GF-D8 (cell line): ENCODE measurements at places on chromosomes 6 and 20.
A peak's percentile ranks its signal among the peaks of the same experiment; 100 is the strongest.

GRCh38 chr6:34310817-34311216 is 62.0 kb upstream of the SMIM29 start:
- no peak for DNase-seq

DNA sequence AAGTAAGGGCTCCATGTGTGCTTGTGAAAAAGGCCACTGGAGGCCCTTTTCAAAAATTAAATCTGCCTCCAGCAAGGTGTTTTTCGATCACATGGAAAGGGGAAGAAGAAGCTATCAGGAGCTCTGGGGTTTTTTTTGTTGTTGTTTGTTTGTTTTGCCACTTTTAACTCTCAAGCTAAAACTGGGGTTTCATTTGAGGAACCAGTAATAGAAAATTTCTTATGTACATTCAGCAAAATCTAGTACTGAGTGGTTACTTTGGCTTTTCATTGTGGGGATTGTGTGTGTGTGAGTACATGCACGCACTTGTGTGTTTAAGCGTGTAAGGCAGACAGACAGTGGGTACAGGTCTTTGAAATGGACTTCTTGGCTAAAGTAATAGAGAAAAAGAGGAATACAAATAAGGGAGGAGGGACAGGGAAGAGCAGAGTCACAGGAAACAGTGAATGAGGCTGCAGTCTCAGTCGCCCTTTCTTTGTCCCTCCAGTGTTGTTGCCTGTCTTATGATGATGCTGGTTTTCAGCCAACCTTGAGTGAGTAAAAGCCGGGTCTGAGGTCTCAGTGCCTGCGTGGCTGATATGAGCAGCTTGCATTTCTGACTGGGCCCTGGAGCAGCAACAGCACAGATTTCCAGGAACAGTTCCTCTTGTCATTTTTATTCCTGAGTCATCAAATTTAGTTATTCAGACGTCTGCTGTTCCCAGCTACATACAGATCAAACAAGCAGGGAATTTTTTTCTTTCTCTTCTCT is 26.2 kb downstream of the SLC16A10 start:
- no peak for DNase-seq

GRCh38 chr6:9139746-9140145 is 704.4 kb upstream of the SLC35B3 start:
- no peak for DNase-seq

- no peak for DNase-seq
Observed at GRCh38 chr6:26258212-26258977, 106.6 kb upstream of the BTN3A2 start.

GRCh38 chr6:20366082-20366830 is 35.4 kb upstream of the E2F3 start:
- DNase-seq: no peak

DNA sequence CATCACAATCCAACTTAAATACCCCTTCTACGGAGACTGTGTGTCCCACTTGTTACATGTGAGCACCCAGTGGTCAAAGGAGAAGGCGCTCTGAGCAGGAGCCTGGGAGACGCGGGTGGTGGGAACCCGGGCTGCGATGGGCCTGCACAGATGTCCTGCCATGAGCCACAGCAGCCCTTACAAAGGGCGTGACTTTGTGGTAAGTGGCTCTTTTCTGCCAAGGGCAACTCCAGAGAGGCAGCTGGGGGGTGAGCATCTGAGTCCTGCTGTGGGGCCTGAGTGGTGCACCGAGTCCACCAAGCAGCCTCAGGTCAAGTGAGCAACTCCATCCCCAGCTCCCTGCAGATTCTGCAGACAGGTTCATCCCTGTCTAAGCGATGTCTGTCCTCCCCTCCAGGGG is 33.6 kb upstream of the CST7 start:
- DNase-seq: no peak

DNA sequence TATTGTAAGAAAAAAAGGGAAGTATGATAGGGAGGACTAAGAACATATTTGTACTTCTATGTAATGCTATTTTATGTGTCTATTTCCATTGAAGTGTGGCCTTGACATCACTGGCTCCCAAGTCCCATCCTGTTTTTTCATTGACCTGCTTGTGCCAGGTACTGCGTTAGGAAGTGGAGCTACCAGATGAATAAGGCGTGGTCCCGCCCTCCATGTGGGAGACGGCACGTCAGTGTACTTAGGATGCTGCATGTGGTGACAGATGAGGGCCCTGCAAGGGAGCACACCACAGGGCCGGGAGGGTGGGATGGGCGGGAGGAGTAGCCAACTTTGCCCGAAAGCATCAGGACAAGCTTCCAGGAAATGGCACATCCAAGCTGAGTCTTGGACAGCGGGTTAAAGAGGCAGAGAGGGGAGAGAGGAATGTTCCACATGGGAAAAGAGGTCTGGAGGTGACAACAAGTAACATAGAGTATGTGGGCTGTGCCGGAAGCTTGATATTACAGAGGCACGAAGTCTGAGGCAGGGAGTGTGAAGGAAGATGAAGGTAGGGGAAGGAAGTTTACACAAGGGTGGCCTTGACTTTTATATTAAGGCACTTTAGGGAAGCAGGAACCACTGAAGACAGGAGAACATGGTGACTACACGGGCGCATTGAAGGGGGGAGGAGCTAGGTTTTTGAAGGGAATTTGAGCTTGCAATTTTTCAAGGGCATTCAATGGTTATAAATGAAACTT is 140.6 kb downstream of the MTHFD1L start:
- DNase-seq: no peak

DNA sequence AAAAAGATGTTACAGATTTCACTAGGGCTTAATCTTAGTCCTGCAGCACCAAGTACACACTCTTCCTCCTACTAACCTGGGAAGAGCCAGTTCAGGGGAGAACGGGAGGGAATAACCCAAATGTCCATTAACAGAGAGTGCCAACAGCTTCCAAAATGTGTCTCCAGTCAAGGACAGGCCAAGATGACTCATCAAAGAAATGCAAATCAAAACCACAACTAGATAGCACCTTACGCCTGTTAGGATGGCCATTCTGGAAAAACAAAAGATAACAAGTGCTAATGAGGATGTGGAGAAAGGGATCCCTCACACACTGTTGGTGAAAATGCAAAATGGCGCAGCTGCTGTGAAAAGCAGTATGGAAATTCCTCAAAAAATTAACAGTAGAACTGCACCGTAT is 3.8 kb upstream of the MAS1L start:
- no peak for DNase-seq

GRCh38 chr6:14396826-14397517 is 279.4 kb downstream of the CD83 start:
- DNase-seq: no peak

GRCh38 chr6:43014434-43014909 is 423 bp downstream of the KLHDC3 start:
- DNase-seq: no peak

- no peak for DNase-seq
Observed at GRCh38 chr6:11404838-11405237, 132.7 kb upstream of the TMEM170B start.

- no peak for DNase-seq
Observed at GRCh38 chr6:31048099-31048498, 37.8 kb downstream of the MUC22 start.

GRCh38 chr6:149942461-149942829 is 631 bp downstream of the ULBP2 start:
- no peak for DNase-seq

DNA sequence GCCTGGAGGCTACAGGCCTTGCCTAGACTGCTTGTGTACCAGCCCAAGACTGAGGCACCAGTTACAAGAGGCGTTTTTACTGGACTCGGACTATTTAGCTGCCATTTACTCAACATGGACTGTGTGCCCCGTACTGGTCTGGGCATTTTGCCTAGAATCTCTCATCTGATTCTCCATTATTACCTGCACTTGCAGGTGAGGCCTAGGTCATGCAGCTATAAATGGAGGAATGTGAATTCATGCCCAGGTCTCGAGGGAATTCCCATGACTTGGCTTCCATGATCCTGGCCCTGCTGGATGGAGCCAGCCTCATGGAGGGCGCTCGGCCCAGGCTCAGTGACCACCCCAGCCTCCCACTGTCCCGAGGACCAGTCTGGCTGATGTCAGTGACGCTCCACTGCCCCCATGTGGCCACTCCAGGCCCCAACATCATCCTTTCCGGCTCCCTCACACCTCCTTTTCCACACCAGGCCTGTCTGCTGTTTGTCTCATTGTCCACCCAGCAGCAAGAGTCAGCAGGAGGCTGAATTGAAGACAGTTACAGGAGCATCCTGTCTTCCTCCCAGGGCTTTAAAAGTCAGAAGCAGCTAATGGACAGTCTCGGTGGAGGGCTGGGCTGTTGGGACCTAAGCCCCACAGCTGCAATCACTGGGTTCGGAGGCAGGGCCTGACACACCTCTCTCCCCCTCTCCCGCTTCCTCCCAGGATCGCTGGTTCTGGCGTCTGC is 8.7 kb downstream of the MMP24OS start:
- no peak for DNase-seq

- no peak for DNase-seq
Observed at GRCh38 chr20:32528905-32529670, 56.0 kb downstream of the NOL4L start.

GRCh38 chr6:44381739-44382138 is 5.8 kb upstream of the CDC5L start:
- peak; percentile 90 for DNase-seq

DNA sequence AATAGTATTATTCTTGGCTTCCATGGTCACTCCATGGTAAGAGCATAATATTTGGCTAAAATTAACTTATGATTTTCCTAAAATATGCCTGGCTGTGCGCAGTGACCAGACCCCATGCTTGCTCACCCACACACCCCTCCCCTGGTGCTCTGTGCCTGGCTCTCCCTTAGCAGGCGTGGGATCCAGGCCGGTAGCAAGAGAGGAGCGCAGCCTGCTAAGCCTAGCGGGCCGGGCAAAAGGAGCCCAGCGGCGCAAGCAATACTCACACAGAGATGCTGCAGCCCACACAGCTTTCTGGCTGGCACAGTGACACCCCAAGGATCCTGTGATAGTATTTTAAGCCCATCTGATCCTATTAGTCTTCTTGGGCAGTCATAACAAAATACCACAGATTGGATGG is 79.8 kb upstream of the EYS start:
- no peak for DNase-seq

DNA sequence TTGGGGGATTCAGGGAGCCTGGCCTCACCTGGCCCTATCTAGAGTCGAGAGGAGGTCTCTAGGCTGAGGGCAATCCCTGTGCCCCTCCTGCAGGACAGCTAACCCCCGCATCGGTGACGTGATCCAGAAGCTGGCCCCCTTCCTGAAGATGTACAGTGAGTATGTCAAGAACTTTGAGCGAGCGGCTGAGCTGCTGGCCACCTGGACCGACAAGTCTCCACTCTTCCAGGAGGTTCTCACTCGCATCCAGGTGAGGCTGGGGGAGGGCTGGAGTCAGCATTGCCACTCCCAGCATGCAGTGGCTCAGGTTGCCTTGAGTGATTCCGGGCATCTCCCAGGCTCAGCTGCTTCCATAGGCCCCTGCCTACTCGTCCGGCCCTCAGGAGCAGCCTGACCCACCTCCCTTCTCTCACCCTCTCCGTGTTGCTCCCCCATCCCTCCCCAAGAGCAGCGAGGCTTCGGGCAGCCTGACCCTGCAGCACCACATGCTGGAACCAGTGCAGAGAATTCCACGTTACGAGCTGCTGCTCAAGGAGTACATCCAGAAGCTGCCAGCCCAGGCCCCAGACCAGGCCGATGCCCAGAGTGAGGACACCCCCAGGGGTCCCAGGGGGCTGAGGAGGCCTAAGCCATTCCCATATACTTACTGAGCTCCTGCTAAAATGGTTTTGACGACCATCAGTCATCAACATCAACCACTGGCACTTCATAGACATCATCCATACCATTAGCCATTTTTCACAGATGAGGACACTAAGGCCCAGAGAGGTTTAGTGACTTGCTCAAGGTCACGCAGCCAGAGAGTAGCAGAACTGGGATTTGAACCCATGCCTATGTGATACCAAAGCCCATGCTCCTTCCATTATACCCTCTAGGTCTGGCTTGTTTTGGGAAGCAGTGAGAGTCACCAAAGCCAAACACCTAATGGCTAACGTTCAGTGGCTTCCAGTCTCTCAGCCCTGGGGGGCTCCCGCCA is 8.3 kb downstream of the FGD2 start:
- DNase-seq: no peak

DNA sequence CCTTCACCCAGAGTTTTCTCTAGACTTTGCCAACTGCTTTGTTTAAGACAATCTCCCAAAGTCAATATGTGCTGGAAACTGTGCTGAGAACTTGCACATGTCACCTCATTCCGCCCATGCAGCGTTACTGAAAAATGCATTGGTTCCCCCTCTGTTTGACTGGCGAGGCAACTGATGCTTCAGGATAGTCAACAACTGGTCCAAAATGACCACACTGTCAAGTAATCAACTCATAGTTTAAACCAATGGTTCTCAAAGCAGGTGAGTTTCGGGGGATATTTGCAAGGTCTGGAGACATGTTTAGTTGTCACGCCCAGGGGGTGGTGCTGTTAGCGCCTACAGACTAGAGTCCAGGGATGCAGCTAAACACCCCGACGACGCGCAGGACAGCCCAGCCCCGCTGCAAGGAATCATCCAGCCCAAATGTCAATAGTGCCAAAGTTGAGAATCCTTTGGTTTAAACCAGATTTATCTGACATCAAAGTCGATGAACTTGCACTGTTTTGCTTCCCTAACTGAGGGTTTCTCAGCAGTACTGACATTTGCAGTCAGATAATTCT is 170.0 kb downstream of the ZNF217 start:
- DNase-seq: no peak

DNA sequence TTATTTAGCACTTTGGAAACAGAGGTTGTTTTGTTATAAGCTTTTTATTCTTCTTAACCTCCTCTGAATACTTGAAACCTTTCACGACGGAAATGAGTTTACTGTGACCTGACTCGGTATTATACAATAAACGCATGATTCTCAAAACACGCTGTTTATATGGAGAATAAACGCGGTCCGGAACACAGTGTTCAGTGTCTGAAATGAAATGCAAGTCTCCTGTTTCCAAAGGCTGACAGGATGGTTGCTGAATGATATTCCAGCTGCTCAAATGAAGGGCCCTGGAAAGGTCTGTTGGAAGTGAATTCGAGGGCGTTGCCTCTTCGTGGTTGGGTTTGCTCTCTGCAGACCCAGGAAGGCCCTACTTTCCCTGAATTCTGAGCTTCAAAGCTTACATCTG is 83.4 kb downstream of the RSPH3 start:
- no peak for DNase-seq

DNA sequence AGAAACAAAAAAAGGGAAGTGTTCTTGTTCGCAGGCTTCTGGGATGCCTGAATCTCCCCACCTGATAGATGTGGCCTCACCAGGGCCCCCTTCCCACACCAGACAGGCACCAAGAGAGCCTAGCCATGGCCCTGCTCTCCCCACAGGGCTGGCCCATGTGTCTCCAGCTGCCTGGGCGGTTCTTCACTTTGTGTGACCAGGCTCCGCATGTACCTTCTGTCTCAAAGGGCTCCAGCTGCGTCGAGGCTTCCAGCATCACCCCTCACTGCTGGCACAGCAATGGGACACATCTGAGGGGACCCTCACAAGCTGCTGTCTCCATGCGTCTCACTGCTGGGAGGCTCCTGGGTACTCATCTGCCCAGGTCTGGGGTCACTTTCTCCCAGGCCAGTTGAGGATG is 362.9 kb downstream of the ZFAND3 start:
- DNase-seq: no peak

GRCh38 chr6:168662301-168662936 is 221.4 kb downstream of the SMOC2 start:
- DNase-seq: no peak
